ENCODE measurements at places on chromosomes 1 and 21.
A peak's percentile ranks its signal among the peaks of the same experiment; 100 is the strongest.

- DNase-seq, result peak; percentile 93
Measured at GRCh38 chr1:40665335-40666171, at the start of gene RIMS3. RIMS3 (minus strand) TSS chr1:40665682; CDS start chr1:40641925, 23,757 bp downstream.

GRCh38 chr21:36605426-36605825 is 93.5 kb upstream of the SIM2 start:
- DNase-seq, result no peak

DNA sequence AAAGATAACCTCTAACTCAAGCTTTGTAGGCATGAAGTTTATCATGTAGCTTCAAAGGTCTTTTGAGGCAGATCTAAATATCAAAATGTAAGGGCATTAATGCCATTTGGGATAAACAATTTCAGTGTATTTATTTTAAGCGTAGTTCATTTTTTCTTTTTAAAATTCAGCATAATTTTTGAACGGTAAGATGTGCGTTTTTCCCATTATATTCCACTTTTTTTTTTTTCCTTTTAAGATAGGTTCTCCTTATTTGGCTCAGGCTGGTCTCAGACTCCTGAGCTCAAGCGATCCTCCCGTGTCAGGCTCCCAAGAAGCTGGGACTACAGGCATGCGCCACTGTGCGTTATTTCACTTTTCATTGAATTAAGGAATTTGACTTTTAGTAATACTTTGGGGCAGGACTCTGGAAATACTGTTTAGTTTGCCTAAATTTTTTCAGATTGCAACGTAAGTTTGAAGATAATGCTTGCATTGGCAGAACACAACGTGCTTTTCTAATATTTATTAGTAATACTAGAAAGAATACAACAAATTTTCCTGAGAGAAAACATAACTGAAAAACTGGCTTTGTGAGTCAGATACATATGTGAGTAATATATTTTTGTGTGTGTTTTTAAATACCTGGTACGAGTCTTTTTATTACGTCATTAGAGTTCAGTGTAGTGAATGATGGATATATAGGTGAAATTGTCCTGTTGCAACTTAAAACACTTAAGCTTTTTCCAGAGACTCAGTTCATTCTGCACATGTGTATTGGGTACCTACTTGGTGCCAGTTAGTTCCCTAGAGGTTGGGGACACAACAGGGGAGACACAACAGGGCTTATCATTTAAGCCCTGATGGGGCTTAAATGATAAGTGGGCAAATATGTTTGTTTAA is 2.2 kb downstream of the RALGPS2 start:
- DNase-seq, result no peak

GRCh38 chr1:222288053-222288452 is 259.9 kb downstream of the HHIPL2 start:
- DNase-seq, result no peak

- no peak for DNase-seq
Measured at GRCh38 chr1:43068911-43069310, 103.2 kb downstream of the EBNA1BP2 start.

GRCh38 chr21:26199456-26199855 is 28.9 kb upstream of the APP start:
- no peak for DNase-seq

- no peak for DNase-seq
Measured at GRCh38 chr1:92536980-92537884, 50.5 kb upstream of the GFI1 start.

DNA sequence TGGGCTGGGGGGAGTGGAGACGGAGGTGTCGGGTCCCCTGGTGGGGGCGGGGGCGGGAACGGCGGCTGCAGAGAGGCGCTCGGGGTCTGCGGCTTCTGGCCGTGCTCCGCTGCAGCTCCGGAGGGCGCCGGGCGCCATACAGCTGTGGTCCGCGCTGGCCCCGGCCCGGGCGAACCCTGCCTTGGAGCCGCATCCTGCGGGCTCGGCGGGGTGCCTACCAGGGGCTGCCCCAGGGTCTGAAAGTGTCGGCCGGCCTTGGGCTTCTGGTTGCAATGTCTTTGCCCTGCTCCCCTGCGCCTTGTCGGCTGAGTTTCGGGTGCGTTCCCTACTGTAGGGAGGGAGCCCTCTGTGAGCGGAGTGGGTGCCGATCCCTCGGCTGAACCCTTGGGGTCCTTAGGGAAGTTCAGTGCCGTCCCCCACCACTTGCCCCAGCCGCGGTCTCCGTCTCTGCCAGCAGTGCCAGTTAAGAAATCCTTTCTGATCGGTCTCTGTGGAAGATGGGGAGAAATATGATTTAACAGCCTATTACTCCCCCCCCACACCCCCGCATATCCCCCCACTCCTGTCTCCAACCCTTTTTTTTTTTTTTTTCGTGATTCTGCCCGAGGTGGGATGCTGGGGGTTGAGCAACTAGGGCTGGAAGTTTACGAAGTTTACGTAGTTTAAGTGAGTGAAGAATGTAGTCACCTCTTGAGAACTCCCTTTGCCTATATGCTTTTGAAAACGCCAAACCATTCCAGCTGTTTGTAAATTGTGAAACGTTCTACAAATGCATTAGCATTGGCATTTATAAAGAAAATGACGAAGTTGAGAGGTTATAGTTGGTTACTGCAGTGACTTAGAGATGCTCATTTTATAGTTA is 588 bp downstream of the NEXN start:
- no peak for DNase-seq

GRCh38 chr1:218421531-218421930 is 76.4 kb downstream of the TGFB2 start:
- DNase-seq, result no peak

DNA sequence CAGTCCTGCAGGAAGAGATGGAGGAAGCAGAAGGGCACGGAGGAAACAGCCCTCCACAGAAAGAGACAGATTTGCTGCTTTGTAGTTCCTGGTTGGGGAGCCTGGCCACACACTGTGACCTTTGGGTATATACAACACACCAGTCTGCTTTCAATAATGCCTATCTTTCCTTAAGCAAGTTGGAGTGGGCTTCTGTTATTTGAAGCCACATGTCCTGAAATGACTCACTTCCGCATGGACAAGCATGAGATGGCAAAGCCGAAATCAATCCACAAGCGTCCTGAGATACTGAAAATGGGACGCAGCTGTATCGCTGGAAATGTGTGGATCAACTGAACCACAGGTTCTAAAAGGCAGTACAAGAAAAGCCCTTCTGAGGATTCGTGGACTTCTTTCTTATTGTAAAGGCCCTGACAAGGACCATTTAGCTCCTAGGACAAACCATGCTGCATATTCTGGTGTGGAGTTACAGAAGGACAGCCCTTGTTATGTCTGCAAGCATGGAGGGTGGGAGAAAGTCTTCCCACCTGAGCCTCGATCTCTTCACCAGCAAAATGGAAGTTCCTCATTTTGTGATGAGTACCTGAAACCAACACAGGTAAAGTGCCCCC is 22.7 kb upstream of the FHAD1 start:
- DNase-seq, result no peak
